ENCODE measurements at places on chromosomes 4 and X.

DNA sequence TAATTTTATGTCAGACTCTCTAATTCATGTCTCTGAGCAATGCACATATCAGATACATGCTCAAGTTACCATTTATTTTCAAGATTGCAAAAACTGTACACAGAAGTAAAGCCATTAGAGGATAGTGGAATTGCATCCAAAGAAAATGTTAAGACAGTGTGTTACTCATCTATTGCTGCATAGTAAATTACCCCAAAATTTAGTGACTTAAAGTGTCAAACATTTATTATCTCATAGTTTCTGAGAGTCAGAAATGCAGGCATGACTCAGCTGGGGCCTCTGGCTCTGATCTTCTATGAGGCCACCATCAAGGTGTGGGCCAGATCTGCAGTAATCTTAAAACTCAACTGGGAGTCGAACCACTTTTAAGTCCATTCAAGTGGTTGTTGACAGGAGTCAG lies 275.2 kb downstream of the QDPR start:
- DNase-seq = no peak

GRCh38 chr4:65552057-65552456 lies 118.2 kb downstream of the EPHA5 start:
- DNase-seq = no peak

GRCh38 chrX:132267392-132267791 lies 48.1 kb upstream of the RAP2C start:
- DNase-seq = no peak

- DNase-seq = no peak
These were observed 75.0 kb downstream of the MAOA start for GRCh38 chrX:43731086-43731485.

DNA sequence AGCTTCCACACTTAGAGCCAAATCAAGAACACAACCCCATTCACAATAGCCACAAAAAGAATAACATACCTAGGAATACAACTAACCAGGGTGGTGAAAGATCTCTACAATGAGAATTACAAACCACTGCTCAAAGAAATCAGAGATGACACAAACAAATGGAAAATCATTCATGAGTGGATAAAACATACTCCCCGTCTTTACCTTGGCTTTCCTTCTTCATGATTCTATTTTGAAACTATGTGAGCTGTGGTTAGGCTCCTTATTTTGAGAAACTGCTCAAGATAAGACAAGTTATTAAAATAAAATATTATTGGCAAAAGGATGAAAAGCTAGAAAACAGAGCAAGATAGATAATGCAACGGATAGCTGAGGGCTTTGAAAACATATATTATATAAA lies 598.1 kb upstream of the FAT1 start:
- no peak for DNase-seq
